ENCODE measurements at places on chromosomes 7 and 10. TPM values are rescaled to one million over a fixed set of nuclear protein-coding genes. Genes with fewer than 3 reads are reported as not detected.

The WASHC2C gene
- 35.4 TPM for total RNA-seq

The LAMB1 gene
- 969 TPM for total RNA-seq

The CPXM2 gene
- 5.1 TPM for total RNA-seq

The CAV2 gene
- 215 TPM for total RNA-seq

The HOXA7 gene
- total RNA-seq: 0.45 TPM

The ZNF727 gene
- total RNA-seq: 0.09 TPM

All from endothelial cell of coronary artery (primary cell).